ENCODE measurements at places on chromosomes 7 and 10.

- no peak for DNase-seq
Measured at GRCh38 chr10:63227207-63227895, 94.2 kb downstream of the NRBF2 start.

- no peak for DNase-seq
Measured at GRCh38 chr10:132179551-132180392, 7.0 kb upstream of the DPYSL4 start.

- DNase-seq, result no peak
Measured at GRCh38 chr7:107151538-107151937, 17.3 kb upstream of the HBP1 start.

DNA sequence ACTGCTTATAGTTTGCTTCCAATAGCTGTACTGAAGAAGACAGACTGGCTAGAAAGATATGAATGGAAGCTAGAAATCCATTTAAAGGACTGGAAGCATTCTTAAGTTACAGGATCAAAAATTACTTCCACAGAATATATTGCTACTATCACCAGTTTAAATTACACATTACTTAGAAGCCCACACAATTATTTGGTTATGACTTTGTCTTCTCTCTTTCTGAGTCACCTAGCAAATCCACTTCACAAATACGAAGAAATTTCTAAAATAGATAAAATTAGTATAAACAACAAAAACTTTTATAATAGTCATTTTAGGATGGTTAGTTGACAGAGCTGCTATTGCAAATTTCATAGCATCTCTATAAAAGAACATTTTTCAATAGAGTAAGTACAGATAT lies 108.1 kb downstream of the SNX13 start:
- DNase-seq, result no peak

DNA sequence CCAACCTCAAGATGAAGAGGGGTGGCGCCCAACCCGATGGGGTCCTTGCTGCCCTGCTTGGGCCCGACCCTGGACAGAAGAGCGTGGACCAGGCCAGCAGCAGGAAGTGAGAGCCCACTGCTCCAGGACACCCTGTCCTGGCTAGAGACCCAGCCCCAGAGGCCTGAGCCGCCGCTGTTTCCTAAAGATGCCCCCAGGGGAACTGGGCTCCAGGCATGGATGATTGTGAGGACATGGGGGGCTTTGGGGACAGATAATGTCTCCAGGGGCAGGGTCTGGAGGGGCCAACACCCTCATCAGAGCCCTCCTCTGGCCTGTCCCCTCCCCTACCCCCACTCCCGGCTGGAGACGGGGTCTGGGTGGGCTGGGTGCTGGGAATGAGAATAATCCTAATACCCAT lies 71.7 kb downstream of the MYL10 start:
- DNase-seq, result peak; percentile 24

GRCh38 chr7:79732535-79732934 lies 279.1 kb upstream of the MAGI2 start:
- DNase-seq, result no peak

DNA sequence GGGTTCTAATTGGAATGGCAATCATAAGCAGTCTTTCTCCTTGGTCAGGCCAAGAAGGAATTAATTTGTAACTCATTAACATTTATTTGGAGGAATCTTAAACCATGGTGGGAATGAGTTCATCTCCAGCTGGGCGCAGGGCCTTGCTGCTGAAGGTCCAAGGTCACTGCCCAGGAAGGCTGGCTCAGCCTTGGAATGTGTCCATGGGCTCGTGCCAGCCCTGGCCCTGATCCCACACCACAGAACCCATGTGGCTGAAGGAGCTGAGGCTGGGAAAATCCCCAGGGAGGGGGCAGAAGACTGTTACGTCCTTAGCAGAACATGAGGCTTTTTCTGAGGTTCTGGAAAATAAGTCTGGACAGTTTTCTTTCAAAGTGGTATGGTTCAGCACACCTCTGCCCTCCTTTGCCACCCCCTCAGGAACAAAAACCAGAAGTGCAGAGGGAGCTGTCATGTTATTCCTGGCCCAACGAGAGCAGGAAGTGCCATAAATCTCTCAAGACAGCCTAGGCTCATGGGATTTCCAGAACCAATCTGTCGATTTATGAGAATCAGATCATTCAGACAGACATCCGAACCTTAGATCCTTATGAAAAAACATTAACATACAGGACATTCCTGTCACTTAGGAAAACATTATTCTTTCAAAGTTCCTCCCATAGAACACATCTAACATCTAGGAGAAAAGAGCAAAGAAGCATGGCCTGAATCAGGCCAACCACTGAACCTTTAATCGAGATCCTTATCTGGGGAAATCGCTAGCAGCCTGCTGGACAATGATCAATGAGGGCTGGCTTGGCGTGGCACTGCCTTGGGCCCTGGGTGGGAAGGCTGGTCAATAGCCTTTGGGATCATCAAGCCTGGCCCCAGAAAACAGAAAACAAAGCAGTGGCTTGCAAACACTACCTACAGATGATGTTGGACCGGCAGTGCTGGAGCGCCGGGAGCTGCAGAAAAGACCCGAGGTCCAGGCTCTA lies 134.3 kb downstream of the TAX1BP1 start:
- DNase-seq, result no peak

DNA sequence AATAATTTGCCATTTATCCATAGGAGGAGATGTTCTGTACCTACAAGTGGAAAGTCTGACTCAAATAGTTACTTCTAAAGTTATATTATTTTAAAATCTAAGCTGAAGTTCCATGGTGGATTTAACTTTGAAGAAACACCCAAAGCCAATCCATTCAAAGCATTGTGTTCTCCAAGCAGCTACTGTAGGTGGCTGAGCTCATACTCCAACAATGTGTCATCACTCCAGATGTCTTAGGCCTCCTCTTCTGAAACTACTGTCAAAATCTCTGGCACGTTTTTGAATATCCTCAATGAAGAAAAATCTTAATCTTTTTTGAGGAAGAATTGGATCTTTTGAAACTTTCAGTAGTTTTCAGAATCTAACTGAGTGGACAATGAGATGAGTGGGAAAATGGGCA lies 169.1 kb downstream of the PTEN start:
- DNase-seq, result no peak

- DNase-seq, result no peak
Measured at GRCh38 chr7:64643566-64643965, 22.4 kb upstream of the ZNF107 start.
